ENCODE measurements at places on chromosomes 6 and 20.

GRCh38 chr6:133399426-133399825 is 158.3 kb downstream of the EYA4 start:
- DNase-seq = peak; percentile 11

GRCh38 chr6:128554302-128554701 is 33.9 kb upstream of the PTPRK start:
- peak; percentile 11 for DNase-seq

DNA sequence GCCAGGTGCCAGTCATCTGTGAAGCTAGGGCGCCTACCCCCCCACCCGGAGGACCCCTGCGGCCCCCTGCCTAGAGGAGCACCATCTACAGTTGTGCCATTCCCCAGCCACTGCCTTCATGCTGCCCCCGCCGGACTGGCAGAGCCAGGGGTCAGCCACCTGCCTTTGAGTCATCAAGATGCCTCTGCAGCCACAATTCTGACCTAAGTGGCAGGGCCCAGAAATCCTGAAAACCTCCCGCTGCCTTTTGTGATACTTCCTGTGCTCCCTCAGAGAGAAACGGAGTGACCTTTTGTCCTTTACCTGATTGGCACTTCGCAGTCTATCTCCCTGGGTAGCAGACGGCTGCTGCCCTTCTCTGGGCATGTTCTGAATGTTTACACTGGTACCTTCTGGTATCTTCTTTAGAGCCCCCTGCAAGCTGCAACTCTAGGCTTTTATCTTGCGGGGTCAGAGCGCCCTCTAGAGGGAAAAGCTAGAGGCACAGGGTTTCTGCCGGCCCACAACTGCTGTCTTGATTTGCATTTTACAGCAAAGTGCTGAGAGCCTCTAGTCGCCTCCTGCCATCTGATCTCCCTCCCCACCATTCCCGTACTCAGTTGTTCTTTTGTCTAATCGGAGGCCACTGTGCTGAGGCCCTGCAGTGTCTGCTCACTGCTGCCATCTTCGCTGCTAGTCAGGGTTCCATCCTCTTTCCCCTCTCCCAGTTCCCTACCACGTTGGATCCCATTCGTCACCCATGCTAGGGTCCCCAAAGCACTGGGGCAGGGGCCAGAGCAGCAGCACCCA is 26.9 kb downstream of the SPATA2 start:
- peak; percentile 36 for DNase-seq

DNA sequence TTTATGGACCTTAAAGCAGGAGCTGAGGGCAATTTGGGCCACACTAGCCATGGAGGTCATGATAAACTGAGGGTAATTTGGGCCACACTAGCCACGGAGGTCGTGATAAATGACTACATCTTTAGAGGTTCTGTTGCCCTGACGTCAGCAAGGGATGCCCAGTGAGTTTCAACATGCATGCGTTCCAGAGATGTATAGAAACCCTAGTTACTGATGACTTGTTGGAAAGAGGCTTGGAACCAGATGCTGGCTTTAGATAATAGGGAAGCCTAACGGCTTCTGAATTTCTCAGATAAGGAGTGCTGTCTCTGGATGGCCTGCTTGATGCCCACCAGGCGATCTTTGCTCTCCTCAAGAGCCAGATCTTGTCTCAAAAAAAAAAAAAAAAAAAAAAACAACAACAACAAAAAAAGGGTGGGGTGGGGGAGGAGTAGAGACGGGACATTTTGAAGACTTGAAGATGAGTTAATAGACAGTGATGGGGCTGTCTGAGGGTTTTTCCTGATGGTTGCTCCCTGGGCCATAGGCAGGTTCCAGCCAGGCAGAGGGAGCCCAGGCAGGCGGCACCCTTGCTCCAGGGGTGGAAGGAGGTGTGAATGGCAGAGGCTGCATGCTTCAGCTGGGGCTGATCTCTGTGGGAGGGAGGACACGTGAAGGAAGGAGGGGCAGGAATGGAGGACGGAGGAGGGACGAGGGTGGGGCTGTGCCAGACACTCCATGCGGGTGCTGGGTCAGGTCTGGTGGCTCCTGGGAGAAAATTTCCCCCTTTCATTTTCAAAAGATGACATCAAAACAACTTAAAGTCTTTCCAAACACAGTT is 27.0 kb upstream of the FRMD1 start:
- peak; percentile 13 for DNase-seq

- no peak for DNase-seq
Observed at GRCh38 chr6:160393891-160394653, 45.9 kb downstream of the SLC22A3 start.

- no peak for DNase-seq
Observed at GRCh38 chr20:36865076-36865860, 10.7 kb upstream of the TLDC2 start.

- no peak for DNase-seq
Observed at GRCh38 chr6:12956991-12957320, 240.4 kb downstream of the PHACTR1 start.

GRCh38 chr6:43849844-43850243 is 79.8 kb downstream of the VEGFA start:
- DNase-seq = no peak

DNA sequence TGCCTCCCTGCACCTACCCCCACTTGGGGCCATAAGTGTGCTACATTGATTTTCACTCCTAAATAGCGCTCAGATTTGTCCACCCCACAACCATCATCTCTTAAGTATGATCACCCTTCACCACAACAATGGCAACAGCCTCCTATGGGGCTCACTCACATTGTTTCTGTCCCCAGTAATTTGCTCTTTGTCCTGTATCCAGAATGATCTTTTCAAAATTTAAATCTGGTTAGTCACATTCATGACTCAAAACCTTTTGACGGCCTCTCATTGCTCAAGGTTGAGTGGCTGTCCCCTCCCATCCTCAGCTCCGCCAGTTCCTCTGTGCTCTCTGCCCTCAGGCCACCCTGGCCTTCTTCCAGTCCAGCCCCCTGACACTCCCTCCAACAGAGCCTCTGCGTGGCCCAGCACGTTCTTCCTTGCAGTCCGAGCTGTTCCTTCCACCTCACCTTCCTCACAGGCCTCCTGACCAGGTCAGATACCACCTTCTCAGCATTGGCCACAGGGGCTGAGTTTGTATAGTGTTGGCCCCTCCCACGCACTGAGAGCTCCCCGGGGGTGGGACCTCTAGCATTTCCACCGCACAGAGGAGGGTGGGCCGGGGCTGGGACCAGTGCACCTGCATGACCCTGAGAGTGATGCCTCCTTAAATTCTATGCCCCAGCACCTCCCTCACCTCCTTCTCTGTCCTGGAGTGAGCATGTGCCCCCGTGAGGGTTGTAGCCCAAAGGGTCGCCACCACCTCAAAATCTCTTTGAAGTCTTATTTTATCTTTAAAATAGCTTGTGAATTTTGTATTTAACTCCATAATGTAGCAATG is 2.4 kb upstream of the PPP1R3G start:
- DNase-seq = peak; percentile 77

DNA sequence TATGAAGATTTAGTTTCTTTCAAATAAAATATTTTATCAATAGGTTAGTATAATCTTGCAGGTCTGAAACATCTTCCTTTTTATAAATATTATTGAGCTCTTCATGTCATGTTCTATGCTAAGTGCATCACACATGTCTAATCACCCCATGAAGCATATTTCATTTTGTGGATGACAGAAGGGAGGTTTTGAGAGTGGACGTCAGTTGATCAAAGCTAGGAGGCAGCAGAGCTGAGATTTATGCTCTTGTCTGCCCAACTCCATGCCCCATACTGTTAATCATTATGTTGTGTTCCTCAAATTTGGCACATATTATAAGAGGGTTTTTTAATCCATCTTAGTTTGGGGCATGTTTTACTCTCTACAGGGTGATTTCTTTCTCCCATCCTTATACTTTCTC is 22.7 kb downstream of the DSE start:
- no peak for DNase-seq
